CD4-positive, alpha-beta T cell treated with Interferon alpha-2 for 1 hour (primary cell): ENCODE measurements at places on chromosomes 3 and 15.

DNA sequence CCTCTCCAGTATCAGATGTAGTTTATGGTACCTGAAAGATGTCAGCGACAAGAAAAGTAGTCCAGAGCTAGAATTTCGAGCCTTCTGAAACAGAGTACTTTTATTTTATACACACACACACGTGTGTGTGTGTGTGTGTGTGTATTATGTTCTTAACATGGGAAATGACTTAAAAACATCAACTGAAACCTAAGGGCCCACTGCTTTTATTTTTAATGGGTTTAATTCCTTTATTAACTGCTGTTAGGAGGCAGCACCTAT lies 1.9 kb downstream of the TCF12 start:
- peak; percentile 15 for DNase-seq

GRCh38 chr3:126569390-126569975 lies 10.8 kb upstream of the C3orf22 start:
- DNase-seq: no peak

DNA sequence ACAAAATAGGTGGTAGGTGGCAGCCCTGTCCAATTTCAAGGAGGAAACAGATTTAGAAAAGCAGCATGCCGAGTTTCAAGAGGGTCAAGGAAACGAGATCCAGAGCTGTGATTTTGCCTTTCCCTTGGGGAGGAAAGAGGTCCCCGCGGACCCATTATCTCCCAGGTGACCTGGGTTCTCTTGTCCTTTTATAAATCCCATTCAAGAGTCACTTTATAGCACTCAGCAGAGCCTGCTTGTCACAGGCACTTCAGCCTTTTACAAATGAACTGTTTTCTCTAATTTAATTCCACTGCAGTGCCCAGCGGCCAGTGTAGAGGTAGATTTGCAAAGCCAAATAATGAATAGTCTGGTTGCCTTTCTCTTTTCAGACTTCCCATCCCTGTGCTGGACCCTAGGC lies 99.9 kb downstream of the CD47 start:
- DNase-seq: no peak

DNA sequence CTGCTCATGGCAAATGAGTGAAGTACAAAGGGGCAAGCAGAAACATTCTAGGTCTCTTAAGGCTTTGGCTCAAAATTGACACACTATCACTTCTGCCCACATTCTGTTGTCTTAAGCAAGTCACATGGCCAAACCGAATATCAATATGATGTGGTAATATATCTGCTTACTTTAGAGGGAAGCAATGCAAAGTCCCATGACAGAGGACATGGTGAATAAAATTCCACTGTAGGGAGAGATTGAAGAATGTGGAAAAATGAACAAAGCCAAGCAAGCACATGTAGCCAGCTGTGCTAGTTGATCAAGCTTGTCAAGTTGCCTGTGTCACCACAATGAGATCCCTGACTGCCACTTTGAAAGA lies 11.2 kb upstream of the TBC1D5 start:
- no peak for DNase-seq

- DNase-seq: no peak
Observed at GRCh38 chr15:67976506-67977073, 77.5 kb upstream of the PIAS1 start.

GRCh38 chr3:124786511-124787241 lies 56.4 kb downstream of the UMPS start:
- DNase-seq: no peak
